Activated CD4-positive, alpha-beta T cell treated with anti-CD3 and anti-CD28 coated beads, Interleukin-10, Interleukin-2, amounts not matched to agents 100 ng/mL and 50 ng/mL, durations not matched to agents 16 hours and 8 hours (primary cell): ENCODE measurements at places on chromosomes 7 and 10.

- peak; percentile 75 for DNase-seq
Observed at GRCh38 chr10:102322914-102323313, 72.6 kb upstream of the NFKB2 start.

DNA sequence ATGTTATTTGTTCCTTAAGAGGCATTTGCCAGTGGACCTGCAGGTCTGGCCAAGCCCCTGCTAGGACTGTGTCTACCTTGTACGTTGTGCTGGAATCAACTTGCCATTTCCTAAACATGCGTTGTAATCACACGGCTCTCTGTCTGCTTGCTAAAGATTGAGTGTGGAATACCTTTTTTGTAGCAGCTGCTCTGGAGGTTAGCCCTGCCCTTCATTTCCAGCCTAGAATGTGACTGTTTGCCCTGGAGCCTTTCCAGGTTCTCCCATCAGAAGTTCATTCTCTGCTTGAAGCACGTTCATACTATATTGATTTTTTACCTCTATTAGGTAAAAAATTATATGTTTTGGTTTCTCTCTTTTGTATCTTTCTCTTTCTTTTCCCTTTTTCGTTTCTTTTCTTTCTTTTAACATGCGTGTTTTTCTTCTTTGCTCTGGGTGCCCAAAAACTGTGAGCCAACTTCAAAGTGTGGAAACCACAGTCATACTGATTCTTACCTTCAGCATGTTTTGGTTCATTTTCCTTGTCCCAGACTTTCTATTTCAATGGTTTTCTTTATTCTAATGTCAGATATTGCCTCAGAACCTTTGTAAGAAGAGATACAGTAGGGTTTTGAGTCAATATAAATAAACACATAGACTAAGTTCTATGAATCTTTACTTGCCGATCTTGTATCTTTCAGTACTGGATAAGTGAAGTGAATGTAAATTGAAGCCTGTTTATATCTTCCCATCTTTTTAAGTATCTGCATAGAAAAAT lies 111.9 kb upstream of the RPA3 start:
- DNase-seq: peak; percentile 52

DNA sequence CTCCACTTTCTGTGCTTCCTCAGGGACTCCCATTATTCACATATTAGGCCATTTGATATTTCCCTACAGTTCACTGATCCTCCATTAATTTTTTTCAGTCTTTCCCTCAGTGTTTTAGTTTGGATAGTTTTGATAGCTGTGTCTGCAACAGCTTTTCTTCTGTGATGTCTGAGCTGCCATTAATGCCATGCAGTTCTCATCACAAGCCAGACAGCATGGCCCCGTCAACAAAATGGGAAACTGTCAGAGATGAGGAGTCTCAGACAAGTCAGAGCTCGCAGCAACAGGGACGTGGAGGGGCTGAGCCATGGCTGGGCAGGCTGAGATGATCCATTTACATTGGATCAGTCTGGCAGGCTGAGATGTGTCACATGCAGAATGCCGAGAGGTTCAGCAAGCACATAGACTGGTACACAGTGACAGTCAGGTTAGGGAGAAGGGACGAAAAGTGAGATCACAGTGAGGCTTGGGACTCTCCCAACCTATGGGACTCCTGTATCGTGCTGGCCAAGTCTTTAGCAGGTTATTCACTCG lies 65.4 kb downstream of the NPS start:
- no peak for DNase-seq

DNA sequence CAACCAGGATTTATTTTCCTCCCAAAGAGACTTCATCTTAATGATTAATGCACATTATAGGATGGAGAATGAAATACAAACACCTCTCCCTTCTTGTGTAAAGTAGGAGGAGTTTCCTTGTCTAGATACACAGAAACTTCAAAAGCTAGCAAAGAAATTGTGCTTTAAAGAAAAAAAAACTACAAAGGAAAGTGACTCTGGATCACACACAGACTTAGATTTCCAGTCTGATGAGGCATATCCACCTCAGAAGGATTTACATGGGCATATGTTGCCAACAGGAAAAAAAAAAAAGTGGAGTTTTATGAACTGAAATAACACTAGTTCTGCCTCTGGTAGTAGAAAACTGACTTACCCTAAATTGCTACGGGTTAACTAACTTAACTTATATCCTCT lies 449.6 kb downstream of the KCNMA1 start:
- DNase-seq: no peak

GRCh38 chr10:43225787-43226153 lies 41.1 kb downstream of the RASGEF1A start:
- peak; percentile 39 for DNase-seq

- peak; percentile 74 for DNase-seq
Observed at GRCh38 chr7:50208378-50208982, 96.0 kb upstream of the IKZF1 start.

DNA sequence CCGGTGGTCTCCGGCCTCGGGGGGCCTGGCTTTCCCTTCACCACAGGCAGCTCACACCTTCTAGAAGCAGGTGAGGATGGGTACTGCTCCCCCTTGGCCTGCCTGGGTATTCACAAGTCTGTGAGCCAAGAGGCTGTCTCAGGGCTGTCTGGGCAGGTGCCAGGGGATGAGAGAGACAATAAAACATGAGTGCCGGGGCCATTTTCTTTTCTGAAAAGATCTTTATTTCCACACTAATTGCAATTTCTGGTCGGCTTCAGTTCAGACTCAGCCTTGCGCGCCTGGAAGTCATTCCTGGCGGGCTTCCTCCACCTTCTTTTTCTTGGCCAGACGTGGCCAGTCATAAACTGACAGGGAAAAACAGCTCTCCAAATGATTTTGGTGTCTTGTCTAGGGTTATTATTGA lies 171.2 kb downstream of the ARHGAP12 start:
- no peak for DNase-seq

- DNase-seq: no peak
Observed at GRCh38 chr7:1567896-1568510, 1.8 kb downstream of the PSMG3 start.

- DNase-seq: no peak
Observed at GRCh38 chr10:43110338-43111071, 27.7 kb upstream of the CSGALNACT2 start.

- DNase-seq: no peak
Observed at GRCh38 chr10:132927824-132928223, 14.5 kb downstream of the CFAP46 start.

DNA sequence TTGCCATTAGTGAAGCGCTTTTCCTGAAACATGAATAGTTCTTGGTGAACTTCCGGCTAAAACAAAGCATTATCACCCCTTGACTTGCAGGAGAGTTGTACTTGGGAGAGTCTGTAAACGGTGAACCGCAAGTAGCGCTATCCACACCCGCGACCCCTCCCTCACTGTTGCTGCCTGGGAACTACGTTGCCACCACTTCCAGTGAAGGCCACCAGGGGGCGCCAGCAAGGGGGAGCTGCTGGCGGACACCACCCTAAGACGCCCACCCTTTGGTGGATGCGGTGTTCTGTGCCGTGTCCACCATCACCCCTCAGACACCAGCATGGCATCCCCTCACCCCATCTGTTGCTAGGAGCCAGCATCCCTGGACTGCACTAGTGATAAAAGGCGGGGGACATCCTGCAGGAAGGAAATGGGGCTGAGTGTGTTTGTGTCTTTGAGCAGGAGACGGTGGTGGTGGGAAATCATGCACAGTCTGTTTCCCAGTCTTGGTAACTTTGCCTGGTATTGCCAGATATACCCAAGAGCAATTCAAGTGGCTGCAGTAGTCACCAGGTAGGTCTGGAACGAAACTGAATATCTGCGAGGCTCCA lies 298.2 kb downstream of the FRMD4A start:
- peak; percentile 34 for DNase-seq

GRCh38 chr7:138569418-138569817 lies 109.4 kb downstream of the TRIM24 start:
- no peak for DNase-seq

GRCh38 chr7:69803699-69804516 lies 205.6 kb downstream of the AUTS2 start:
- DNase-seq: peak; percentile 77

DNA sequence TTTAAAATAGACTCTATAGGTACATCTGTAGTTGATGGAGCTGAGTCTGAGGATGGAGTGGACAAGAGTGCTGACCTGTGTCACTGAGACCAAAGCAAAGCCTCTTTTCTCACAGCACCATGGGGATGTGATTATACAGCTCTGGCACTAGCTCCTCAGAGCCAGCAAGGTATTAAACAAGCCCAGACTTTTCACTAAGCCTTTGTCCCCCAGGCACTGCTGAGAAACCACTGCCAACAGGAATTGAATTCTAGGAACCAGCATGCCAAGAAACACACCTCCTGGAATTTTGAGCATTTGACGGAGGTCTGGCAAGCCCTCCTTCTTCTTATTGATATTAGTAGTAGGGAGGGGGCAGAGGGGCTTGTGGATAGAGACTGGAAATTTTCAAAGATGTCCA lies 147.0 kb downstream of the C1GALT1 start:
- no peak for DNase-seq

GRCh38 chr7:108142180-108142579 lies 12.0 kb upstream of the LAMB4 start:
- DNase-seq: no peak

DNA sequence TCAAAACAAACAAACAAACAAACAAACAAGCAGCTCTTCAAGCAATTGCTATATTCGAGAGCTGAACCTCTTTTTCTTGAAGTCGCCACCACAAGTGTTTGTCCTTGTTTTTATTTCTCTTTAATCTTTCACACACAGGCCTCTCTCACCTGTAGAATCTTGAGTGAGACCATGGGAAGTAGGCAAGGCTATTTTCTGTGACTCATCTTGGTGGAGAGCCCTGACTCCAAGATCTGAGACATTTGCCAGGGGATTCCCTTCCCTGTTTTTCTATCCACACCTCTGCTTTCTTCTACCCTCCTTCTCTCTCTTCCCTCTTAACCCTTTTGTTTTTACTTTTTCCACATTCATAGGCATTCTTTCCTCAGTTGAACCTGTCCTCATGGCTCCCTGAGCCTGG lies 8.0 kb upstream of the TAS2R60 start:
- no peak for DNase-seq

DNA sequence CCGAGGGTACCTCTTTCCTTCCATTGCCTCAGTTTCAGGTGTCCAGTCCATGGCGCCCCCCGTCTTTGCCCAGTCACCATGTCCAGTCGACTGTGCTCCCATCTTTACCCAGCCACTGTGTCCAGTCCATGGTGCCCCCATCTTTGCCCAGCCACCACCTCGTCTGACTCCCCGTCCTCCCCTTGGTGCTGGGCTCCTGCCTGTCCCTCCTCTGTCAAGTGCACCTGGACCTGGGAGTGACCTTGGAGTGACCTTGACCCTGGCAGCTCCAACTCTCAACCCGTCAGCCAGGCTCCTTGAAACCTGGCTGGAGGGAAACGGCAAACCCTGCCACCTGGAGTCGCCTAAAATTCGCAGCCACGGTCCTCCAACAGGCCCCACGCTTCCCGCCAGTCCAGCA lies 180.2 kb downstream of the ADARB2 start:
- no peak for DNase-seq

- no peak for DNase-seq
Observed at GRCh38 chr10:118239236-118239630, 102.9 kb downstream of the FAM204A start.

- DNase-seq: no peak
Observed at GRCh38 chr7:157479326-157479725, 142.5 kb downstream of the DNAJB6 start.

DNA sequence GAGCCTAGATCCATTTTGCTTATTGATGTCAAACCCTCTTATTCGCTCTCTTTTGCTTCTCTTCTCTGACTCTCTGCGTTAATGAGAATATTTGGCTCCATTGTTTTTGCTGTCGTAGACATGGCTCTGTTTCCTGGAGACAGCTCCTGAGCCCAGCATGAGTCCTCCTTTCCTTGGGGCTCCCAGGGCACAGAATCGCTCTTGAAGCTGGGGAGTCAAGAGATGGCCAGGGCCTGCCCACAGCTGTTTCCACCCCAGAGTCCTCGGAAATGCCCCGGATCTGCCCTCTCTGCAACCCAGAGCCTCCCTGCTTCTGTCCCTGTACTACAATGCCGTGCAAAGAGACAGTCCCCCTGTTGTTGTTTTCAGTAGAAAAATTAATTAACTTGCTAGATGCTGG lies 566.7 kb upstream of the FOXK1 start:
- no peak for DNase-seq

GRCh38 chr7:89837515-89837914 lies 316.8 kb upstream of the STEAP1 start:
- no peak for DNase-seq

GRCh38 chr10:114306116-114306973 lies 67.3 kb downstream of the VWA2 start:
- no peak for DNase-seq

GRCh38 chr10:52297747-52298146 lies 16.3 kb upstream of the DKK1 start:
- DNase-seq: no peak

- DNase-seq: peak; percentile 62
Observed at GRCh38 chr10:35194906-35195305, 68.3 kb downstream of the CREM start.

DNA sequence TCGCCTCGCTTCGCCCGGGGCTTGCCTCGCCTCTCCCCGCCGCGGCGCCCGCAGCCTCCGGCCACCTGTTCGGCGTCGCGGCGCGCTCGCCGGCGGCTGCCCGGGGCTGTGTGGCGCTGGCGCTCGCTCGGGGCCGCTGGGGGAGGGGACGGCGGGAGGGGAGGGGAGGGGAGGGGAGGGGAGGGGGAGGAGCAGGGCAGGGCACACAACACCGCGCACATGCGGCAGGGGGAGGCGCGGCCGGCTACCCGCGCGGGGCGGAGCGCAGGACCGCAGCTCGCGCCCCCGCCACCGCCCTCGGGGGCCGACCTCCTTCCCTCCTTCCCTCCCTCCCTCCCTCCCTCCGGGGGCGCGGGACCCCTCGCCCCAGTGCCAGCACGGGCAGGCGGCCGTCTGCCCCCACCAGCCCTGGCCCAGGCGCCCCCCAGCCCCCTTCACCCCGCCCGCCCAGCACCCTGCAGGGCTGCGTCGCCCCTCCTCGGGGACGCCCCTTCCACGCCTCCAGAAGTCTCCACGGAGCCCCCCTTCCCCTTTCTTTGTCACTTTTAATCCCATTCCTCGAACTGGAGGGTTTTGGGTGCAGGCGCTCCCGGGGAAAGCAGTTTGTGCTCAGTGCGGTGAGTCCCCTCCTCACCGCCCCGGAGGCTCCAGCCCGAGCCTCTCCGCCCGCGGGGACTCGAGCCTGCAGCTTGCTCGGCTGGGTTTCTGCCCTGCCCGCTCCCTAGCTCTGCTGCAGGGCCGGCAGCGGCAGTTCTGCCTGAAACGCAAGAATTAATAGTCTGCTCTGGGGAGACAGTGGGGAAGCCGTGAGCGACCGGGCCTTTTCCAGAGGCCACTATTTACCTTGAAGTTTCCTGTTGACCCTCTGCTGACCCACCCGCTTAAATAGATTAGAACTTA lies at the start of gene PARD3:
PARD3 (minus strand) TSS at position 112 of the 900 bp plus-strand sequence. CDS start 301 bp downstream, outside the sequence.
- DNase-seq: peak; percentile 23
